Gastroesophageal sphincter (tissue), 4 donors: ENCODE measurements at places on chromosomes 11 and 22.

DNA sequence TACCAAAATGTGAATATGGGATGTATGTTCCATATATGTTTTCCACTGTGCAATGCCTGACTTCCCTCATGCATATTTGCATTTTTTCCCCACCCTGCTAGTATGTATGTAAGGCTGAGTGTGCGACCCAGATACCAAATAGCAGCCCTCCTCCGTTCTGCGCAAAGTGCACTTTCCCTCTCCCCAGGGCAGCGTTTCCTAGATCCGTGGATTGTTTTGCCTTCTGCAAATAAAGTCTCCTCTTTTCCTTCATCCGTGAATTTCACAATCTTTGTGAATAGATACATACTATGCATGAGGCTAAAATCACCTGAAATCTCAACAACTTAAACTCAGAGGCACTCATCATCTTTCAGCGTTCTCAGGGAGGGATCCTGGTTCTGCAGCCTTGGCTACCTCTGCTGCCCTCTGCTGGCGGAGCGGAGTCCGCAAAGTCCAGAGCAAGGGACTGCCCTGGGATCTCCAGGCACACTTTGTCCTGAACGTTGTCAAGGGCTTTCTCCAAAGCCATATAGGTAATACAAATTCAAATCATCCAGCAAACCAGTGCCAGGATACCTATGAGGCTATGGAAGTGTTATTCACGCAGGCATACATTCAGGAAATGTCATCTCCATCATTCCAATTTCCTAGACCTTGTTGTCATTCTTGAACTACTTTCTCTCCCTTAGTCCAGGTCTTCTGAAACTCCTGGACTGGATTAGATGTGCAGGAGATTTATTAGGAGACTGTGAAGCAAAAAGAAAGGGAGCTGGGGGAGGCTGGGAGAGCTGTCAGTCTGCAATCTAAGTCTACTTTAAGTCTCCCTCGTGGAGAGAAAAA lies 53.1 kb downstream of the CNTF start:
- ATAC-seq, result peak; percentile 75

- ATAC-seq, result no peak
Observed at GRCh38 chr11:60005360-60005759, 11.6 kb upstream of the OOSP4B start.

- no peak for ATAC-seq
Observed at GRCh38 chr11:70506986-70507385, 108.7 kb downstream of the CTTN start.

GRCh38 chr11:9834291-9834690 lies 170.4 kb downstream of the SWAP70 start:
- no peak for ATAC-seq

- ATAC-seq, result no peak
Observed at GRCh38 chr22:44463151-44463550, 34.9 kb downstream of the RTL6 start.

- no peak for ATAC-seq
Observed at GRCh38 chr11:45527898-45528297, 137.5 kb downstream of the CHST1 start.

- no peak for ATAC-seq
Observed at GRCh38 chr11:132330515-132330914, 960.1 kb downstream of the NTM start.

GRCh38 chr11:58776891-58777710 lies 45.4 kb upstream of the GLYAT start:
- ATAC-seq, result no peak

DNA sequence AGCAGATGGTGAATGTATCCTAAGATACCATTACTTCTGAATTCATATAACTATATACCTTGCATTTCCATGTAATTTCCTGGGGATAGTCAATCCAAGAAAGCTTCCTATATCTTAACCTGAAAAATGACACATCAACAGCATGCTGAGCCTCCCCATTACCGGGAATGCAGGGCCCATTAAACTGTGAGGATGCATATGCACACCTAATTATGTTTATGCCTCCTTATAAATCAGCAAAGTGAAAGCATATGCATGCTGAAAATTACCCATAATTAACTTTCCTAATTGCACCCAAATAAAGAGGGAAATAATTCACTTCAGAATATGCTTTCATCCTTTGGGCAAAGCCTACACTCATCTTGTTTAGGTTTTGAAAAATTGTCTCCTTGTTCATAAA lies 663.0 kb downstream of the KCNA4 start:
- no peak for ATAC-seq

DNA sequence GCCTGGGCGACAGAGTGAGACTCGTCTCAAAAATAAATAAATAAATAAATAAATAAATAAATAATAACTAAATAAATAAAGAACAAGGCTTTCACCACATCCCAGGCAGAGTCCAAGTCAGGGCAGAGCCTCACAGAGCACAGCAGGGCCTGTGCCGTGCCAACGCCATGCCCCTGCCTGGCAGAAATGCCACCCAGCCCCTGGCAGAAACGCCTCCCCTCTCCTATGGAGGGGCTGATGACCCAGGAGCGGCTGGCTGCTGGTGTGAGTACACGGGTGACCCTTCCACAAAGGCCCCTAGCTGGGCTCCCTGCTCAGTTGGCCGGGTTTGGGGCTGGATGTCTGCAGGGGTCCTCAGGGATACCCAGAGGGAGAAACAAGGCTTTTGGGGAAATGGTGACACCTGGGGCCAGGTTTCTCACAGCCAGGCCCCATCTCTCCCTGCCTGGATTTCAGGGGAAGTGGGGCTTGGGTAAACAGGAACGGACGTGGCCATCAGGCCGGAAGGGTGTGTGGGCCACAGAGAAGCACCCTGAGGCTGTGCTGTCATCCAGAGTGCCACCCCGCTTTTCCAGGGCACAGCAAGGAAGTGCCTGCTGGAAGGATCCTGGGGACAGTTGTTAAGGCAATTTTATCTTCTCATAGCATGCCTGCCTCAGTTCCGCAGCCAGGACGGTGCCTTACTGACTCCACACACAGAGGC lies 5.1 kb downstream of the BID start:
- ATAC-seq, result no peak
